ENCODE measurements at places on chromosomes 6 and 20.

GRCh38 chr6:121302882-121303281 is 31.4 kb downstream of the TBC1D32 start:
- DNase-seq, result no peak

GRCh38 chr20:11687546-11688292 is 230.0 kb upstream of the BTBD3 start:
- no peak for DNase-seq

DNA sequence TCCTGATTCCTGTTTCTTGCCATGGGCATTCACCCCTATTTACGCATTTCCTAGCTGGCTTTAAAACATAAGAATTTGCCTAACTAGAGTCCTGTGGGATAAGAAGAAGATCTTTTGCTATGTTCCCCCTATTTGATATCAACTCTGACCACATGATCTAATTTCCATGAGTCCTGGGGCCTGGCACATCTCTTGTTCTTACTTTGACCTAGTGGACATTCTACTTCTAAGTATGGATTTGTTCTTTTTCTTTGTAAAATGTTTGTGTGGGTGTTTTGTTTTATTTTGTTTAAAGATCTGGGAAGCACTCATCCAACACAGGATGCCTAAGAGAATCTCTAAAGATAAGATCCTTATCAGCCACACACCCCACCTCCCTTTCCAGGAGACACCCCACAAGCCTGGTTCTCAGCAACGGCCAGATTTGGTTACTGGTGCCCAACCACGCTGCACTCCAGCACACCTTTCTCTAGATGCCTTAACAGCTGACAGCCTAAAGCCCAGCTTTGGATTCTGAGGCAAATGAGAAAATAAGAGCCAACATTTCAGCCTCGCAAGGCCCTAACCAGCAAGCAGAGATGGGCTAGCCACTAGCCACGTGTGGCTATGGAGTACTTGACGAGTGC is 74.7 kb downstream of the SLC23A2 start:
- DNase-seq, result no peak

- no peak for DNase-seq
Measured at GRCh38 chr6:166027761-166028160, 139.9 kb downstream of the TBXT start.

GRCh38 chr6:89843070-89843469 is 13.4 kb downstream of the CASP8AP2 start:
- no peak for DNase-seq

- no peak for DNase-seq
Measured at GRCh38 chr6:149919834-149920225, 3.1 kb downstream of the RAET1G start.

- DNase-seq, result no peak
Measured at GRCh38 chr20:20368418-20369249, 730 bp downstream of the INSM1 start.

DNA sequence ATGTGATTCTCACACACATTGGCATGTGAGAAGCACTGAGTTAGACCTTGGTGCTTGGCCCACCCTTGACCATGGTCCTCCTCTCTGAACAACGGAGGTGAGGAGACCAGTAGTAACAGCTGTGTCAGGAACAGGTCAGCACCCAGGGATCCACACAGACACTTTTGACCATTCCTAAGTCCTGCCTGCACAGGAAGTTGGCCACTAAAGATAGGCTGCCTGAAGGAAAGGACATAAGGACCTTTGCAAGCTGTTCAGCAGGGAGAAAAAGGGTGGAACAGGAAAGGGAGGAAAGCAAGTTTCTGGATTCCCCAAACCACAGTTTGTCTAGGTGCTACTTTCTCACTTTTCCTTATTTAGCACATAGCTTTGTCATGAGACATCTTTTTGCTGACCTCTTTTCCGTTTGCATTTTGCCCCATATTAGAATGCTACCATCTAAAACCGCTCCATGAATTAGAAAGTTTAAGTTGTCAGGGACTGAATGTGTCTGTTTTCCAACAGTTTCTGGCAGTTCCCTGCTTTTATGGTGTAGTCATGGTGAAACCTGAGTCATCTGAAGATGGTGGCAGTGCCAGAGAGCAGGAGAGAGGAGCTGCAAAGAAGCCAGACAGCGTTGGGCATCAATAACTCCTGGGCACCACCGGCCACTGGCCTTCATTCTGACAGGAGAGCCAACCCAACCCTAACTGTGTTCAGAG is 1.1 kb upstream of the CD109 start:
- DNase-seq, result no peak

DNA sequence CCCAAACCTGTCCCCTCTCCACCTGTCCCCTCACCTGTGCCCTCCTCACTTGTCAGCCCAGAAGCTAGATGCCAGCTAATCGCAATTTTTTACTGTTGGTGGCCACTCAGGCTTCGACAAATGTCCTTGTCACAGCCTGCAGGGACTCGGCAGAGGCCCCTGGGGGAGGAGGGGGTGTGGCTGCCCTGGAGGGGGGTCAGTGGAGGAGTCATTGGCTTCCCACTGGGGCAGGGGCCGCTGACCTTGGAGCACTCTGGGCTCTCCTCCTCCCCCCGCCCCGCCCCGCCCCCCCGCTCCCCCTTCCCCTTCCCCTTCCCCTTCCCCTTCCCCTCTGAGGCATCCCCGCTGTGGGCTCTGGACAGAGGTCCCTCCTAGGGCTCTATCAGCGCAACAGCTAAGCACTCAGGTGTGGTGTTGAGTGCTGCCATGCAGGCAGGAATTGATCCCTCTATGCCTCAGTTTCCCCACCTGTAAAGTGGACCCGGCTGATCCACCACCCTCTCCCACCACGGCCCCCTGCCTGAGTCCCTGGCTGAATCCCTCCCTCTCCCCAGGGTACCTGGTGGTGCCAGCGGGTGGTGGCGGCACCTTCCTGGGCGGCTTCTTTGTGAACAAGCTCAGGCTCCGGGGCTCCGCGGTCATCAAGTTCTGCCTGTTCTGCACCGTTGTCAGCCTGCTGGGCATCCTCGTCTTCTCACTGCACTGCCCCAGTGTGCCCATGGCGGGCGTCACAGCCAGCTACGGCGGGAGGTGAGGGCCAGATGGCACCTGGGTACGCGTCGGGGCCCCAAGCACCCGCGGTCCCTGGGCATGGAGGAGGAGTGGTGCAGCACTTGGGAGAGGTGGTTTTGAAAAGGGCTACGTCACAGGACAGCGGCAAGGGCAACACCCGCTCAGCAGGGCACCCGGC is 23.8 kb downstream of the SLCO4A1 start:
- no peak for DNase-seq

DNA sequence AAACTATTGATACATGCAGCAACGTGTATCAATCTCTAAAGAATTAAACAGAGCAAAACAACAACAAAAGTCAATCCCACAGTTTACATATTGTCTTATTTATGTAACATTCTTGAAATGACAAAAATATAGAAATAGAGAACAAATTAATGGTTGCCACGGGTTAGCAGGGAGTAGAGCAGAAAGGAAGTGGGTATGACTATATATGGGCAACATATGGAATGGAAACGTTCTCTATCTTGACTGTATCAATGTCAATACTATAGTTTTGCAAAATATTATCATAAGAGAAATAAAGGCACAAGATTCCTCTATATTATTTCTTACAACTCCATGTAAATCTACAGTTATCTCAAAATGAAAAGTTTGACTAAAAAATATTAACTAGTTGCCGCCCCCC is 12.8 kb downstream of the AK9 start:
- no peak for DNase-seq

- DNase-seq, result no peak
Measured at GRCh38 chr6:108294297-108294726, 542 bp upstream of the AFG1L start.

GRCh38 chr20:60785785-60786184 is 466.3 kb upstream of the CDH4 start:
- no peak for DNase-seq

- DNase-seq, result no peak
Measured at GRCh38 chr6:20211037-20211940, 980 bp downstream of the MBOAT1 start.

DNA sequence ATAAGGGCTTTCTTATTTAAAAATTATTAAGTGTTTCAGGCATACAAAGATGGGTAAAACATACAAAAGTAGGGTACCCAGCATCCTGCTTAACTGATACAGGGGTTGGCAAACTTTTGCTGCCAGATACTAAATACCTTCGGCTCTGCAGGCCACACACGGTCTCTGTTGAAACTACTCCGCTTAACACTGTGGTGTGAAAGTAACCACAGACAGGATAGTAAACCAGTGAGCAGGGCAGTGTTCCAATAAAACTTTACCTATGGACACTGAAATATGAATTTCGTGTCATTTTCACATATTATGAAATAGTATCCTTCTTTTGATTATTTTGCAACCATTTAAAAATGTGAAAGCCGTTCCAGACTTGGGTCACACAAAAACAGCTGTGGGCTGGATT is 92.4 kb downstream of the EYA2 start:
- no peak for DNase-seq

DNA sequence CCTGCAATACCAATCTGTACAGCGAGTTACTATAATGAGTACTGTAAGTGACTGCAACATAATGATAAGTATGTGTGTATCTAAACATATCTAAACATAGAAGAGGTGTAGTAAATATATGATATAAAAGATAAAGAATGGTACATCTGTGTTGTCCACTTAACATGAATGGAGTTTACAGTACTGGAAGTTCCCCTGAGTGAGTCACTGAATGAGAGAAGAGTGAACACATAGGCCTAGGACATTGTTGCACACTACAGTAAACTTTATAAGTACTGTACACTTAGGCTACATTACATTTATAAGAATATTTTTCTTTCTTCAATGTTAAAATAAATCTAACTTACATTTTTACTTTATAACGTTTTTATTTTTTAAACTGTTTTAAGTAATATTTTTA is 380.4 kb downstream of the MMUT start:
- DNase-seq, result no peak

GRCh38 chr6:105442369-105442768 is 39.5 kb upstream of the PREP start:
- DNase-seq, result no peak

DNA sequence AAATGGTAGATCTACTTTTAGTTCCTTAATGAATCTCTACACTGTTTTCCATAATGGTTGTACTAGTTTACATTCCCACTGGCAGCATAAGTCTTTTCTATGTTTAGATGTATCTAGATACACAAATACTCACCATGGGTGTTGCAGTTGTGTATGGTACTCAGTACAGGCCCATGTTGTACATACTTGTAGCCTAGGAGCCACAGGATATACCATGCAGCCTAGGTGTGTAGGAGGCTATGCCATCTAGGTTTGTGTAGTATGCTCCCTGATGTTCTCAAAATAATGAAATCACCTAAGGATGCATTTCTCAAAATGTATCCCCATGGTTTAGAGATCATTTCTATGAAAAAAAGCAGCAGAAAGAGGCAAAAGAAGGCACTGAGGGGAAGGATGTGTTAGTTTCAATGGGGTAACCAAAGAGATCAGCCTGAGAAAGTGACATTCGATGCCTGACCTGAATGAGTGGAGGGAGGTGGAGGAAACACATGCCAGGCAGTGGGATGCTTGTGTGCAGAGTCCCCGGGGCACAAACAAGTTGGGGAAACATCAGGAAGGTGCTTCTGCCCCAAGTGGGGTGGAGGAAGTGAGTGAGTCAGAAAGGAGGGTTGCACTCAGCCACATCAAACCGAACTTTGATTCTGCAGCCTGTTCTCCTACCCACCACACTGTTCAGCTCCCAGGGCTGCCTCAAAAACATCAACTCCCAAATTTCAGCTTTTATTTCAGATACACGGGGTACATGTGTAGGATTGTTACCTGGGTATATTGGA is 191.2 kb downstream of the ZNF217 start:
- no peak for DNase-seq

- DNase-seq, result no peak
Measured at GRCh38 chr20:31845300-31845863, at the start of gene FOXS1. FOXS1 (minus strand) TSS chr20:31845604; CDS start chr20:31845542, 62 bp downstream.

DNA sequence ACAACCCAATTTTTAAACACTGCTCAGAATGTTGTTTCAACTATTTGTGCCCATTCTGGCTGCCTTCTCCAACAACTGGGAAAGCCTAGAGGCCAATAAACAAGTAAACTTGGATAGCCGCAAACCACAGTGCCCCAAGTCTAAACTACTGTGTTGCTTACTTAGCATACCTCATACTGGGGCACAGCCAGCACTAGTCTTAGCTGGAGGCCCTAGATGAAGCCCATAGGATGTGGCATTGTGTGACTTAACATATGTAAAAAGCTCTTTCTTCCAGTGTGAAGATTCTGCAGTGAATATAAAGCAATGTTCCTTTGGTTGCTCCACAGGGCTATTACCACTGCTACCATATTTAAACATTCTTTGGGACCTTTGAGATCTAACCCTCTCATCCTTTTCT is 564.3 kb upstream of the NRSN1 start:
- DNase-seq, result no peak

DNA sequence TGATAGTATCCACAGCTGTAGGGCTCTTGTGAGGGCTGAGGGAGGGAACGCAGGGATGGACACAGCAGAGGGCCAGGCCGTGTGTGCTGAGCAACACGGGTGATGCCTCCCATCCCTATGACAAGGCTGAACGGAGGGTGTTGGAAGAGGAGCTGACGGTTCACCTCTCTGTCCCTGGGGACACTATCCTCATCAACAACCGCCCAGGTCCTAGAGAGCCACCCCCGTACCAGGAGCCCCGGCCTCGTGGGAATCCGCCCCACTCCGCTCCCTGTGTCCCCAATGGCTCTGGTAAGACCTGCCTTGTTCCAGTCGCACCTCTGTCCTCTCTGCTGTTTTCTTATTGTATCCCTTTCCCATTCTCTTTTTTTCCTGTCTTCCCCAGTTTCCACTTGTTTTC is 10.1 kb downstream of the DDR1 start:
- no peak for DNase-seq

DNA sequence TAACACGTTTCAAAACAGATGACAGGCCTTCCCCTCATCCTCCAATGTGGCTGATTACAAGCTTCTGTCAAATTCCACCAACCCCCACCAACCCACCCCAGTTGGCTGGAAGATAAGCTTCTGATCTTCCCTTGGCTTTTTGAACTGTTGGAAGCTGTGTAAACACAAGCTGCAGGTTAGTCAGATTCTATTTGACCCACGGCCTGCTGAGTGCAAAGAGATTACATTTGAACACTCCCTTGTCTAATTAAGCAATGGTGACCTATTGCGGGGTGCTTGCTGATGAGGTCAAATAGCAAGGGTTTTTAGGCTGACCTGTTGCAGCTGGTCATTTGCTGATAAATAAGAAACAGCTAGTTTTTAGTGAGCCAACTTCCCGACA is 379.7 kb downstream of the BMP2 start:
- no peak for DNase-seq

- DNase-seq, result no peak
Measured at GRCh38 chr6:52790861-52791260, 12.8 kb downstream of the GSTA1 start.
